ENCODE measurements at places on chromosomes 6 and 20. TPM values are rescaled to one million over a fixed set of nuclear protein-coding genes. Genes with fewer than 3 reads are reported as not detected.

The CFB gene
- 61.2 TPM for total RNA-seq

The OR2J3 gene
- not detected for total RNA-seq

The SMPDL3A gene
- 196 TPM for total RNA-seq

The ABHD16B gene
- total RNA-seq: not detected

The LHFPL5 gene
- total RNA-seq: not detected

The SERINC1 gene
- 261 TPM for total RNA-seq

The PPP1R16B gene
- not detected for total RNA-seq

The DOK5 gene
- 20.7 TPM for total RNA-seq

The RAET1L gene
- not detected for total RNA-seq

The PARD6B gene
- total RNA-seq: 0.37 TPM

The SPATA25 gene
- 1.9 TPM for total RNA-seq

The ACTL10 gene
- total RNA-seq: 1.9 TPM

Data from smooth muscle cell of bladder (primary cell).